ENCODE measurements at places on chromosomes 7 and 10.

- DNase-seq: peak; percentile 83
Measured at GRCh38 chr7:151017953-151018420, 6.3 kb downstream of the ATG9B start.

GRCh38 chr7:114085592-114086501 lies 167.0 kb upstream of the PPP1R3A start:
- peak; percentile 60 for DNase-seq

DNA sequence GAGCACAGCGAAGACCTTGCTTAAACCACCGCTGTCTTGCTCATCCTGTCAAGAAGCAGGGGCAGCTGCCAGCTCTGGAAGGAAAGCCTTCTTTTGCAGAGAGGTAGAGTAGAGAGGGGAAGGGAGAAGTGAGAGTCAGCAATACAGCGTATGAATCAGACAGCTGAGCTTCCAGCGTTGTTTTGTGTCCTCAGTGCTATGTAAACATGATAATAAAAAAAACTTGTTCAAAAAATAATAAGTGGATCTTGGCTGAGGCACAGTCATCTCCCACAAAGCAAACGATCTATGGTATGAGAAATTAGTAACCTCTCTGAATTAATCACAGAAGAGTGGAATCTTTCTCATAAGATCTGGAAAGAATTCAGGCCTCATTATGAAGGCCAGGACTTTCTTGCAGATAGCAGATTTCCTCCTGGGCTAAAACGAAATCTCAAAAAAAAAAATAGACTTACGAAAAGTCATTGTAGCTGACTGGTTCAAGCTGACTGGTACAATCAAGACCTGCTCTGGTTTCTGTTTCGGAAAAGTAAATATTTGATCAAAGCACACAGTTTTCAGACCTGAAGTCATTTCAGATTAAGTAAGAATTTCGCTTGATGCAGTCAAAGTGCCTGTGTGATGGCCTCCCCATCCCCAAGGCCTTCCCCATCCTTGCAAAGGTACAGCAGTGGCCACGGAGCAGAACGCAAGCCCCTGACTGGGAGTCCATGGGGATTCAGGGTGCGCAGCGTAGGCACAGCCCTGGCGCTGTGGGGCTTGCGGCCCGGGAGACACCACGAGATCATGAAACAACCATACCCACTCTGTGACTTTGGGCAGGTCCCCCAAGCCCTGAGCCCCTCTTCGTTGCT lies 29.4 kb downstream of the CHST15 start:
- DNase-seq: peak; percentile 51

DNA sequence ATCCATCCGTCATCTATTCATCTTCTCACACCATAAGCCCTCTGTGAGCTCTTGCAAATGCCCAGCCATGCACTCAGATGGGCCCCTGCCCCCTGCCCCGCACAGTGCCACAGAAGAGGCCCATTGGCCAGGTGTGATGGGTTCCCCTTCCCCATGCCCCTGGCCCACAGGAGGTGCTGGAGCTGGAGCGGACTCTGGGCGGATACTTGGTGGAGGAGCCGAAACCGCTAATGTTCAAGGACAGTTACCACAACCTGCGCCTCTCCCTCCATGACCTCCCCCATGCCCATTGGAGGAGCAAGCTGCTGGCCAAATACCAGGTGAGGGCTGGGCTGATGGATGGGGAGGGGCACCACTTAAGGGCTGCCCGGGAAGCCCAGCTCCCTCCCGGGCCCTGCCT lies 23.4 kb upstream of the SLC29A3 start:
- DNase-seq: no peak

- no peak for DNase-seq
Measured at GRCh38 chr10:68333058-68333395, 299 bp upstream of the PBLD start.

- no peak for DNase-seq
Measured at GRCh38 chr10:25024528-25024927, 8.1 kb downstream of the THNSL1 start.

GRCh38 chr7:27300421-27300820 lies 57.8 kb downstream of the EVX1 start:
- DNase-seq: no peak

DNA sequence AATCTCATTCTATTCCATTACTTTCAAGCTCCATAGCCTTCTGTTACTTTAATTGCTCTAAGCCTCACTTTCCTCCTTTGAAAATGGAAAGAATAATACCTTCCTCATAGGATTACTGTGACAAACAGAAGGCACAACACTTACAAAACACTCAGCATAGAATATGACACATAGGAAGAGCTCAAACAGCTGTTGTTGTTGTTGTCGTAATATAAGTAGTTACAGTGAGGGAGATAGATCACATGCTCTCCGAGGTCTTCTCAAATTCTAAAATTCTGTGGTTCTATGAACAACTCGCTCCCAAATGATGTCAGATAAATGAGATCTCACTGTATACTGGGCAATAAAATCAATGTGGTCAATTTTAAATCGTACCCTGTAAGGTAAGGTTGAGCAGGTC lies 1049.3 kb upstream of the C7orf33 start:
- no peak for DNase-seq

DNA sequence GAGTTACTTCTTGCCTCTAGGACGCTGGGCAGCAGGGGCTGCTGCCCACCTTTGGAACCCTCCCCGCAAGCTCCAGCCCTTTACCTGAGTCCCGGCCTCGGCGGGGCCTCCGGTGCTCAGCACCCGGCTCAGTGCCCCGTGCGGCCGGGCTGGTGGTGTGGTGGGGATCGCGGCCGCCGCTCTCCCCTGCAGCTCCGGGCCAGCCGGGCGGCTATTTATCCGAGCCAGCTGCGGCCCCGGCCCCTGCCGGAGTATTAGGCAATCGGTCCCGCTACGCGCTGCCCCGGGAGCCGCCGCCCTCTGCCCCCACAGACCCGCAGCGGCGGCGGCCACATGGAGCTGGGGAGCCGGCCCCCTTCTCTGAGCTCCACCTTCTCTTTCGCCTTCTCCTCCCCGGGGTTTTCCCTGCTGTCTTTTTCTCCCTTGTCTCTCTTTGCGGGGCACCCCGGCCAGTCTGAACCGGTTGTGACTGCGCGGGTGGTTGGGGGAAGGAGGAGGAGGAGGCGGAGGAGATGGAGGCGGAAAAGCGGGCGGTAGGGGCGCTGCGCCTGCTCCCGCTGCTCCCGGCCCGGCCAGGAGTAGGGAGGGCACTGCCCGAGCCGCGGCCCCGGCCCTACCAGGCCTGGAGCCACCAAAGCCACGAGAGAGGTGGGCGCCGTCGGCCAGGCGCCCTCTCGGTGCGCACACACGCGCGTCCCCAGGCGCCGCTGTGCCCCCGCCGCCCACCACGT lies at the start of gene SLC16A9:
SLC16A9 (minus strand) TSS at position 456 of the 731 bp plus-strand sequence. CDS start 25,559 bp downstream, outside the sequence.
- DNase-seq: peak; percentile 42

- DNase-seq: no peak
Measured at GRCh38 chr10:86681047-86681446, 12.7 kb downstream of the LDB3 start.

- no peak for DNase-seq
Measured at GRCh38 chr7:26928703-26929347, 64.4 kb upstream of the SKAP2 start.

DNA sequence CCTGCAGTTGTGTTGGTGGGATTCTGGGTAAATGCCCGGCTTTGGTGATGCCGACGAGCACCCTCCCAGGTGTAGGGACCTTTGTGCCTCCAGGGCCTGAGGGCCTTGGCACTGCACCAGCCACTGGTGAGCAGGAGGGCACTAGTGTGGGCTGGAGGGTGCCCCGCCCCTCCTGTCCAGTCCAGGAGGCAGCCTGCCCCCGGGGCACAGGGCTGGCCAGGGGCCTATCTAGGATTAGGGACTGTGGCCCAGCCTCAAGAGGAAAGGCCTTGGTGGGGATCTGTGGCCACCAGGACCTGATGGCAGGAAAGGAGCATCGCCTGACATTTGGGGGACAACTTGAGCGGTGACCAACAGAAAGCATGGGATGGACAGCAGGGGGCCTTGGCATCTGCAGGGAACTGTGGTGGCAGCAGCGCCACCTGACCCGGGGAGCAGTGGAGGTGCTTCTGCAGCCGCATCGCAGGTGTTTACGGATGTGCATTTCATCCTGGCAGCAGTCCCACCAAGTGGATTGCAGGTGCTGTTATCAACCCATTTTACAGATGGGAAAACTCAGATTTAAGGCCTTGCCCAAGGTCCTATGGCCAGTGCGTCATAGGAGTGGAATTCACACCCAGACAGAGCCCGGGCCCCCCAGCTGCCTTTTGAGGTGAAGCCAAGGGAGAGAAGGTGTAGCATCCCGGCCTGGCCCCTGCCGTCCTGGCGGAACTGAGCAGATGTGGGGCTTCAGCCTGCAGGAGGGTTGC lies 11.1 kb downstream of the ZNF316 start:
- DNase-seq: no peak

GRCh38 chr7:98902523-98902922 lies 24.2 kb downstream of the TRRAP start:
- no peak for DNase-seq

DNA sequence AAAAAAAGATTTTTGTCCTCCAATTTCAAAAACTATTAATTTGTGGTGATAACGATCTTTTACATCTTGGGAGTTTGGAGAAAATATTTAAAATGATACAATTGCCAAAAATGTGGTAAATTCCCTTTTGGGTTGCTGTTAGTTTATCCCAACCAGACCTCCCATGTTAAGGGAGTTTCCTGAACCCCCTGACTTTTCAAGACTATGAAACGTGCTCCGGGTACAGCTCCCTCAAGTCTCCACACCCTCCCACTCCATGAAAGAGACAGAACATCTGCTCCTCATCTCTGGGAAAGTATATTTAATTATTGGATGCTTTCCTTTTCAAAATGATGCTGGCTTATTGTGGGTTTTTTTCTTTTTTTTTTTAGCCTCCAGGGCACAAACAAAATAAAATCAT lies 534.6 kb upstream of the NRP1 start:
- no peak for DNase-seq

DNA sequence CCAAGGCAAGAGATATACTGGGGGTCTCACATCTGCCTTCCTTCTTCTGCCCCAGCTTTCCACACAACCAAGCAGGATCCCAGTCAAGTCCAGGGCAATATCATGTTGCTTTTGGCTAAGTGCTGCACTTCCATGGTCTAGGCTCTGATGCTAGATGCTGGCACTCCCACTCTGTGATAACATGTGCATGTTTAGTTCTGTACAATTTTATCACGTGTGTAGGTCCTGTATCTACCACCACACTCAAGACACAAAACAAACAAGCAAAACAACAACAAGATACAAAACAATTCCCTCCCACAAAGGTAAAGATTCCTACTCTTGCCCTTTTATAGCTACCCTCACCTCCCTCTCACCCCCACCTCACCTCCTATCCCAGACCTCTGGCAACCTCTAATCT lies 105.6 kb upstream of the HABP2 start:
- no peak for DNase-seq

- DNase-seq: no peak
Measured at GRCh38 chr7:95540366-95540765, 54.6 kb downstream of the ASB4 start.

- no peak for DNase-seq
Measured at GRCh38 chr10:44925224-44925623, 14.1 kb downstream of the TMEM72 start.

DNA sequence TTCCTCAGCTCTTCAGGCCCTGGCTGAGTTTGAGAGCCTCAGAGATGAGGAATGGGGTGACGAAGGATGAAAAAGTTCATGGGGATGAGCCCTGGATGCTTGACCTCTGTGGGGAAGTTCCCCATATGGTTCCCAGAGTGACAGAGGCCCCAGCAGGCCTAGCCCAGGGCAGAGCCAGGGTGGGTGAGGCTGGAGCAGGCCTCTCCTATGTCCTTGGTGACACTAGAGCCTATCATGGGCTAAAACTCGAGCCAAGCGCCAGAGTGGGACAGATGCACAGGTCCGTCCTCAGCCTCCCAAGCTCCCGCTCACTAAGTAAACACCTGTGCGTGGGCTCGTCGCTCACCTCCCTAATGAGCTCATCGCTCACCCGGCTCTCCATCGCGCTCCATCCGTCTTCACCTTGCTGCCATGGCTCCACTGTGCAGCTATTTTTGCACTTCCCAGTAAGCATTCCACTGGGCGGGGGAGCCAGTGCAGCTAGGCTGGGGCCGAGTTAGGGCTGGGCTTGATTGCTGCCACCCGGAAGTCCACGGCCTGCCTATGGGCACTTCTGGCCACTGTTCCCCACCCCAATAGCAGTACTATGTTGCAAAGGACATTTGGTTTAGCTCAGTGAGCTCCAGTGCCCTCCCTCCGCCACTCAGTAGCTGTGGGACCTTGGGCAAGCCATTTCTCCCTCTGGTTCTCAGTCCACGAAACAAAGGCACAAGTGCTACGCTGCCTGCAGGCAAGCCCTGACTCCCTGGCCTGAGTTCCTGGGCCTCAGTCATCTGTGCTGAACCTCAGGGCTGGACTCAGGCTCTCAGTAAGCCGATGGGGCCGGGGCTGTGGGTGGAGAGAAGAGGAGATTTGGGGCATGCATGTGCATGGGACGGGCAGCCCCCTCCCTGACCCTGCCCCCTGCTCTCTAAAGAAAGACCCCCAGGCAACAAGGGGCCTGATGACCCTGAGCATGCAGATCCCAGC lies 117.3 kb upstream of the PCBD1 start:
- no peak for DNase-seq

- no peak for DNase-seq
Measured at GRCh38 chr7:36155811-36156361, 2.8 kb downstream of the EEPD1 start.

DNA sequence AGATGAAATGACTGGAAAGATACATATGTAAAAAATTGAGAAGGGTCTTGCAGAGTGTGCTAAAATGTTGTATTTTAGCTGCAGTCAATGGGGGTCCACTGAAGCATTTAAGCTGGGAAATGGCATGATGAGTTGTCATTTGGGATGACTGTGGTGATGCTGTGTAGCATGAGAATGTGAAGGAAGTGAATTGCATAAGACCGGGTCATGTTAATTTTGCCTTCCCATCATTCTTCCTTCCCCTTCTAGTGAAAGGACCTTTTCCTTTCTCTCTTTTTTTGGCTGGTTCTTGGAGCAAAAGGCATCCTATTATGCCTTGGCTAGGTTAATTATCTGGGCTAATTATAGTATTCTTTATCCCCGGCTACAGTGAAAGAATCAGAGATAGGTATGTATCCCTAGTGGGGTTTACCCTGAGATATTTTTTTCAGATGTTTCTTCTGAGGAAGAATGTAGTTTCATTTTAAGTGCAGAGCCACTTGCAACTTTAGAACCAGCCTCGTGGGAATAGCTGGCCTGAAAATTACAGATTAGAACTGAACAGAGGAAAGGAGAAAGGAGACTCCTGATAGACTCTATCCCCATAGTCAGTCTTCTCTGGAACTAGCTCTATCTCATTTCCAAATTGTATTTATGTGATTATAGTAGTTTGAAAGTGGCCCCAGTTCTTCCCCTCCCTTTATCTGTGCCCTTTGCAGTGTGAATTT lies 93.6 kb downstream of the HGF start:
- no peak for DNase-seq

DNA sequence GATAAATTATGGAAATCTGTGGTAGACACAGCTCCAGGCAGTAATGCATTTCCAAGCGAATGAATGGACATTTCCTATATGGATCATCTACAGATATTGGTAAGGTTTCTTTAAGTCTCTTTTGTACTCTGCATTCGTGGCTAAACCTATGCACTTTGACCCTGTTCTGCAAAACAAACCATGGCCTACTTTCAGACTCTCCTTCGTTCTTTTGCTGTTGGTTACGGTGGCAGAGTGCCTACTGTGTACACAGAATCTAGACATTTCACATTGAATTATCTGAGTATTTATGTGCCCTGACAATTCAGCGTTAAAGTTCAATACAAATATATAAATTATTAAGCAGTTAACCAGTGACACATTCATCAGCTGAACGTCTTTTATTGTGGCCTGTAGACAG lies 93.3 kb downstream of the MGMT start:
- no peak for DNase-seq

GRCh38 chr7:125661006-125661405 lies 731.4 kb upstream of the POT1 start:
- no peak for DNase-seq

GRCh38 chr7:159031750-159032149 lies 112.9 kb downstream of the VIPR2 start:
- no peak for DNase-seq

Data from B cell (primary cell).